ENCODE measurements at places on chromosomes 16 and 17.

DNA sequence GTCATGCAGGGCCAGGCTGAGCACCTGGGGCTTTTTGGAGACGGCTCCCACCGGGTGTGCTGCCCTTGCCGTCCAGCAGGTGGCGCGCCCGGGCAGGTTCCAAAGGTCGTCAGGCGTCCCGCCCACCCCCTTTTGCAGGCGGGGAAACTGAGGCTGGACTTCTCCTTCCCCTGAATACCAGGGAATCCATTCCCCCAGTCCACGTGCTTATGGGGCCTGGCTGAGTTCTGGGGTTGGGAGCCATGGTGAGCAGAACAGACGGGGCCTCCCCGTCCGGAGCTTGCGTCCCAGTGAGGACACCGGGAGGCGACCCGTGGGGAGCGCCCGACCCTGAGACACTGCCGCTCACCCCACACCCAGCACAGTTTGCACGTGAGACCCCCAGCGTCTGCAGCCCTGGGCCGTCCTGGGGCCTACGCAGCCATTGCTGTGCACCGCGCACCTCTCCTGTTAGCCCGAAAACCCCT is 51.8 kb upstream of the JPH3 start:
- DNase-seq = peak; percentile 34

- no peak for DNase-seq
Observed at GRCh38 chr17:39208136-39208535, 8.1 kb downstream of the RPL19 start.

GRCh38 chr16:35506018-35506897 is 2046.8 kb downstream of the TP53TG3F start:
- no peak for DNase-seq

GRCh38 chr17:77488531-77489238 is 347.9 kb downstream of the SEC14L1 start:
- DNase-seq = no peak

Measured in stimulated activated CD4-positive, alpha-beta T cell treated with anti-CD3 and anti-CD28 coated beads, Interleukin-1b, Interleukin-23, amount 100 ng/mL, for 48 hours (primary cell).